ENCODE measurements at places on chromosomes 1 and 21.

GRCh38 chr1:20672265-20672632 is 11.1 kb upstream of the DDOST start:
- DNase-seq = no peak

DNA sequence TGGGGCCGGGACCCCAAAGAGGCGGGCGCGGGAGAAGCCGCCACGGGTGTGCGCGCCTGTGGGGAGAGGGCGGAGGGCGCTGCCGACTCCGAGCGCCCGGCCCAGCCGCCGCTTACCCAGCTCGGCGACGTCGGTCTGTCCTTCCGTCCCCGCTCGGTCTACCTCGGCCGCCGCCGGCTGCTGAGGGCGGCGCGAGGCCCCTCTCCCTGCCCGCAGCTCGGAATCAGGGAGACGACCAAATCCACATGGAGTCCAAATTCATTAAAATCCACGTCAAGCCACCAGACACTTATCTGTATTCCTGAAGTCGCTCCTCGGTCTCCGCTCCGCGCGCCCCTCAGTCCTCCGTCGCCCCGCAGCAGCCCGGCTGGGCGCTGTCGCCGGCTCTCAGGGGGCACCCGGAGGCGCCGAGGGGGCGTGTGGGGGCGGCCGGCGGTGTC is 637 bp downstream of the PLXNA2 start:
- DNase-seq = peak; percentile 19

GRCh38 chr1:109765896-109766615 is 2.3 kb upstream of the EPS8L3 start:
- DNase-seq = no peak

DNA sequence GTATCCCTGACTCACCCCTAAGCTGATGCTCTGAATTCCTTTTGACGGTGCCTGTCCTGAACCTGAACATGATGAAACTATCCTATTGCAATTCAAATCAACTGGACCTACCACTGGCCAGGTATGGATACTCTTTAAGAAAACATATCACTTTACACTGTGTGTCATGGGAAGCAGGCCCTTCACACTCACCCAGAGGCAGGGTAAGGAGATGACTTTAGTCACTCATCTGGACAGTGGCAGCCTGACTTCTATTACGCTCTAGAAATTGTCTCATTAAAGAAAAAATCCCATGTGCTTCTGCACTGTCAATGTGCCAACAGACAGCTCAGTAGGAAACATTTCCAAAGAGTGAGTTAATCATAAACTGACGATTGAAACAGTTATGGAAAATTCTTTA is 94.3 kb downstream of the VAV3 start:
- DNase-seq = no peak

DNA sequence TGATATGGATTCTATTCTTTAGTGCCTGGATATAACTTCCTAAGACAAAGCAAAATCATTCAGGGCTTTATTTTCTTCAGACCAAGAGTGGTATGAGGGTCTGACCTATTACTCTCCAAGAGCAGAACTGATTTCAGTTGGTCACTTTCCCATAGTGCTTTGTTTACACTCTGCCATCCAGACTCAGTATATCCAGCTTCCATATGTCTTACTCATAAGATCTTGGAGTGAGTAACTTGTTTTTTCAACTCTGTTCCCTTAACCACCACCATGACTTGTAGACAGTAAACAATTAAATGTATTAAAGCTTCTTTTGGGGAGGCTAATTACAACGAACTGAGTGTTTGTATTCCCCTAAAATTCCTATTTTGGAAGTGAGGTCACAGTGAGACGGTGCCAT is 83.4 kb downstream of the USP24 start:
- DNase-seq = no peak

DNA sequence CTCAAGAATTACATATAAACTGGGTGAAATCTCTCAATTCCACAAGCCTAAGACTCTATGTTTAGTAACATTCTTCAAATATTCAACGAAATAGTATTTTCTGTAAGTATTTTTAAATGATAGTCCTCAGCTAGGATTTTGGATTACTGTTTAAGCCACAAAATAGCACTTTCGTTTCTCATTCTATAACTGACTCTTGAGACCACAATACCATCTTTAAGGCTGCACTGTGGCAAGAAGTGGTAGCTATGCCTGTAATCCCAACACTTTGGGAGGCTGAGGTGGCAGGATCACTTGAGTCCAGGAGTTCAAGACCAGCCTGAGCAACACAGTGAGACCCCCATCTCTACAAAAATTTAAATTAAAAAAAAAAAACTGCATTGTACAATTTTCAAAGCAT is 126.7 kb downstream of the CDC42BPA start:
- DNase-seq = no peak

DNA sequence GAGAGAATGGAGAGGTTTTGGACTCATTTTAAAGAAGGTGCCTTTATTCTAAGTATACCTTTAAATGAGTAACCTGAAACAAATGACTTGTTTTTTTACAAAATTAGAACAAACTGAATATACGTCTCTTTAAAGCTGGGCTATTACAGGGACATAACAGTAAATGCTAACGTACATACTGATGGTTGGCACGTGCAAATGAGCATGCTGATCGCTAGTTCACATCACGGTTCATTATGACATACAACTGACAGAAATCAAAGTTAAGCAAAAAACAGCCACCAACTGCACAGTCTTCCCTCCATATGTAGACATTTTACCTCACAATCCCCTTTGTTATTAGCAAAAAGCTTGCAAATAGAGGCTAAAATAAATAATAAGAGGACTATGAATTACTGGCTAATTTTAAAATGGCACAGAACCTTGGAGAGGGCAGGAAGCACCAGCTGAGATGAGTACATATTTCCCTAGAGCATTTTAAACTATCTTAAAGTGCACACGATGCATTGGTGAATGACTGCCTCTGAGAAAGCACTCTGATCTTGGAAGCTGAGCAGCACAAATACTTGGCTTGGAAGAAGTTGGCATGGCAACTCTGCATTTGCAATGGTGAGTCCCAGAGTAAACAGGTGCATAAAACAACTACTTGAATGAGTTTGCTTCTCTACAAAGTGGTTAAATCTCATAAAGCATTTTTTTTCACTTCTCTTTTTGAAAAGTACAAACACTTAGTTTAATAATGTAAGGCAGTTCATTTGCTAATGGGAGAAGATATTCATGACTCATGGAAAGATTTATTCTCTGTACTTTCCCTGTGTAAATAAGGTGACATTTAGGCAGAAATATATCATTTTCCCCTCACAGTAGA is 204.7 kb downstream of the LHX8 start:
- no peak for DNase-seq

- DNase-seq = no peak
These were observed 9.4 kb downstream of the KDM5B start for GRCh38 chr1:202798792-202799331.

DNA sequence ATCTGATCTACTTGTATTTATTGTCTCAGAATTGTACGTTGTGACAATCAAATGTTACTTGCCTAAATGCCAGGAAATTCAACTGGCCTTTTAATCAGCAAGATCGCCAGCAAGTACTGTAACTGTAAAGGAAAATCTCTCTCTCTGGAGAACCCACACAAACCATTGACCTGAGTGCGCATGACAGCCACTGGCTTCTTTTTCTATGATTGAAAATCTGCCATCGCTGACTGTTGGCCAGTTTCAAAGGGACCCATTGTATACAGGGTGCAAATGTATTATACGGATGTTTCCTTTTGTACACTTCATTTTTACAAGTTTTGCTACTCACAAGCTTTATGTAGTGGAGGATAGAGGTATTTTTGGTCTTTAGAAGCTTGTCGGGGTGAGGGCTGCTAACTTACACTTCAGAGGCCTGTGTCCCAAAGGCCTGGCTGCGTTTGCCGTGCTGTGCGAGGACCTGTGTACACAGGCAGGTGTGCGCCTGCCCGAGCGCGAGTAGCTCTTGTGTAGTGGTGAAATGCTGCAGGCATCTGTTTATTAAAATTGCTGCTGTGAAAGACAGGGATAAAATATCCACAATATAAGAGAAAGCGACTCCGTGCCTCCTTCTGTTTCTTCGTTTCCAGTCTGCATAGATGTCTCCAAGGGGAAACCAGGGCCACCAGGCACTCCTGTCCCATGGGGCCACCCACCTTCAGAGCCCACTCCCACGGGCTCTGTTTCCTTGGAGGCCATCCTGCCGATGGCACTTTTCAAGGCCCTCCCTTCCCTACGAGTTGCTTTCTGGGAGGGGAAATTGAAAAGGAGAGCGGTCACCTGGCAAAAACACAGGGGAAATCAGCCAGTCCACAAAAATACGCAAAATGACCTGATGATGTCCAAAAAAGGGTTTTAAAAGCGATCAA is 25.3 kb upstream of the TRAPPC10 start:
- DNase-seq = no peak

DNA sequence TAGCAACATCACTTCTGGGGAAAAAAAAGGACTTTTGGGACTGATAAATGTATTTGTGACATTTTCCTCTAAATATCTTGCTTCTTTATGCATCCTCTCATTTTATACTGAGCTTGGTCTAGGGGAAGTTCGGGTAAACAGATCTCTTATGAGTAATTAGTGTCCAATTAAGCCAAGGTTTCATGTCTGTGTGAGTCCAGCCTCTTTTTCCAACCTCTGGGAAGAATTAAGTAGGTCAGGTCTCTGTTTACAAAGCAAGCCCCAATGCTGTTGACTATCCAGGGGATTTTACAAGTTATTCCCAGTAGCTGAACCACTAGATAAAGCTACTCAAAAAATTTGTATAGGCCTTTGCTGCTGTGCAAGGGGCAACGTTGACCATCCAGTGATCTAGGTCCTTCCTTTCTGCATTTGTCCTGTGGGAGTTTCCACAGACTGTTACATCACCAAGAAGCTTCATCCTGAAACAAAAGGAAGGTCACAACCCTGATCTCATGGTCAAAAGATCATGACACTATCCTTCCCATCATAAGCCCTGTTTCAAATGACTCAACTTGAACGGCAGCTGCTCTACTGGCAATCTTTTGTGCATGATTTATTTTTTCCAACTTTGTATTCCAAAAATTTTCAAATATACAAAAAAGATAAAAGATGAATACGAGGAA is 74.3 kb downstream of the ETS2 start:
- DNase-seq = no peak

DNA sequence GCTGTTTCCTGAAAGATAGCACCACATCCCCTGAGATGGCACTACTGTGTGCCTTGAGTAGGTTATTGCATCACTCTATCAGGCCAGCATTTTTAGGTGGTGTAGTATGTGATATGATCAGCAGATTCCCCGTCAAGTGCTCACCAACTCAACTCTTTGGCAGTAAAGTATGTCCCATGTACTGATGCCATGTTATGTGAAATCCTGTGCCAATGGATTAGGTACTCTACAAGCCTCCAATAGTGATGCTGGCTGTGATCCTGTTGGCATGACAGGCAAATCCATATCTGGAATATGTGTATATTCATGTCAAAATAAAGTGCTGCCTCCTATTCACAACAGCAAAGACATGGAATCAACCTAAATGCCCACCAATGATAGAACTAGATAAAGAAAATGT is 137.2 kb upstream of the CAMK1G start:
- DNase-seq = no peak

DNA sequence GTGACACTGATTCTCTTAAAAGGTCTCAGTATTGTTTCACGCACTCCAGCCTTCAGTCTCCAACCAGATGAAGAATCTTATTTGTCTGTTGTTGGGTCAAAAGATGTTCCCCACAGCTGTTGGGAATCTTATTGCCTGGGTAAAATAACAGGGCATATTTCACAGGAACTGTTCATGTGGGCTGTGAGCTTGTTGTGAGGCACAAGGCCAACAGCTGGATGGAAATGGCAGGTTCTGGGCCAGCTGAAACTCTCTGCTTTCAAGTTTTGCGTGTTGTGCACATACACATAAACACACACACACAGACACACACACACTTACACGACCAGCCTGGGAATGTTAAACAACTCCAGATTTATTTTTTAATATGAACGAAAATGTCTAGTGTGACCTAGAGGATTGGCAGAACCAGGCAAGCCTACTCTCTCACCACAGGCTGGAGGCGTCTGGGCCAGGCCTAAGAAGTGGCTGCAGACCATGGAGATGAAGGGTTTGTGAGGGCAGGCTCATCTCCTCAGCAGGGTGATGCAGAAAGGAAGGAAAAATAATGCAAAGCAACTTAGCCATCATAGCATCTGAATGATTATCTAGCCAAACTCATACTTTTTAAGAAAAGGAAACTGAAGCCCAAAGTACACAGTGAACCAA is 357.0 kb downstream of the TTLL7 start:
- DNase-seq = no peak

- no peak for DNase-seq
These were observed 47.0 kb upstream of the SLC2A1 start for GRCh38 chr1:43005460-43006361.

DNA sequence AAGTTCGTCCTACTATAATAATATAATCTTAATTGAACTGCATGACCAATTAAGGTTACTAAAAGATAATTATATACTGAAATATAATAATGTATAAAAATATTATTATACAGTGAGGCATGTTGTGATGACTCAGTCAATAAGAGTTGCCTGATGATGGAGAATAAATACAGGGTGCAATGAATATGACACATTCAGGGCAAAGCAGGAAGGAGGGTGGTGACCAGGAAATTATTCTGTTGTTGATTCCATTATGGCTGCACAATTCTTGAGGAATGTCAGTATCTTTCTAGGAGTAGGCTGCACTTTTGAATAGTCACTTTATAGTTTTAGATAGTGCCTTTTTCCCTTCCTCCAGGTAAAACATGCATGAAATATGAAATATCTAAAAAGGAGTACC is 46.4 kb upstream of the RGS21 start:
- no peak for DNase-seq

DNA sequence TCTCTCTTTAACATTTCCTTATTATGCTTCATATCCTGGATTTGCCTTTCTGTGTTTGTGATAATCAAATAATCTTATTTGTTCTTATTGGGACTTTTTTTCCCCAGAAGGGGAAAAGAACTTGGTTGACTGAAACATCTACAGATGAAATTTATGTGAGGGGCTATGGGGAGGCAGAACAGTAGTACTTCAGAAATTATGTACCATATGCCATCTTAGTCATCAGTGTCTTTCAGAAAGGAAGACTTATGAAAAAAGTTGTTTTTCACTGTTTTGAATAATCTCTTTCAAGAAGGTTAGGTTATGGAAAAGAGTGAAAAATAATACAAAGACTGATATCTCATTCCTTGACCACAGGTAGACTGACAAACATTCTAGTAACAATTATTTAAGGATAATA is 30.2 kb upstream of the TRAF5 start:
- no peak for DNase-seq

GRCh38 chr1:3209201-3209600 is 140.2 kb downstream of the PRDM16 start:
- no peak for DNase-seq

GRCh38 chr1:79460773-79461436 is 454.4 kb upstream of the ADGRL4 start:
- DNase-seq = no peak

- no peak for DNase-seq
These were observed 658.5 kb downstream of the USP25 start for GRCh38 chr21:16388291-16388690.

GRCh38 chr1:61496501-61496900 is 228.4 kb downstream of the TM2D1 start:
- no peak for DNase-seq

- DNase-seq = no peak
These were observed 32.6 kb upstream of the LAMC1 start for GRCh38 chr1:182990413-182991144.

Data from activated CD4-positive, alpha-beta T cell treated with anti-CD3 and anti-CD28 coated beads, Interleukin-2, amount 50 U/mL, for 48 hours (primary cell).